ENCODE measurements at places on chromosomes 7 and 10.
A peak's percentile ranks its signal among the peaks of the same experiment; 100 is the strongest.

GRCh38 chr7:69597278-69598076 lies 798 bp upstream of the AUTS2 start:
- peak; percentile 83 for DNase-seq

- DNase-seq, result peak; percentile 80
Observed at GRCh38 chr10:18104223-18104872, 35.9 kb upstream of the CACNB2 start.

- DNase-seq, result no peak
Observed at GRCh38 chr7:24384362-24385030, 100.5 kb downstream of the NPY start.

DNA sequence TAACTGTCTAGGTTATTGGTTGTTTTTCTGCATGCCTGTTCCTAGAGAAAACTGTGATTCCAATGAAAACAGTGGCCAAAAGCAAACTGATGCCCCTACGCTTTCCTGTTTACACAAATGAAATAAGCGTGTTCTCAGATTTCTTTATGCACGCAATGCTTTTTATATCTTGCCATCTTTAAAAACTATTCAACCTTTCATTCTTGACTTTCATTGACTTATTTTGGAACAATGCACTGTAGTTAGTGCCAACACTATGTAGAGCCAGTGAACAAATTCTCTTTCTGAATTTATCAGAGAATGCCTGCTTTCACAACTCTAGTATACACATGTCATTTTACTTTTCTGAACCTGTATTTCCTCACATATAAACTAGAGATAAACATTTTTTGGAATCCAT lies 86.6 kb downstream of the CABCOCO1 start:
- DNase-seq, result no peak

GRCh38 chr10:87921931-87922688 lies 58.7 kb downstream of the PTEN start:
- no peak for DNase-seq

Data from sciatic nerve (tissue), 2 donors.